ENCODE measurements at places on chromosomes 5 and 9.

DNA sequence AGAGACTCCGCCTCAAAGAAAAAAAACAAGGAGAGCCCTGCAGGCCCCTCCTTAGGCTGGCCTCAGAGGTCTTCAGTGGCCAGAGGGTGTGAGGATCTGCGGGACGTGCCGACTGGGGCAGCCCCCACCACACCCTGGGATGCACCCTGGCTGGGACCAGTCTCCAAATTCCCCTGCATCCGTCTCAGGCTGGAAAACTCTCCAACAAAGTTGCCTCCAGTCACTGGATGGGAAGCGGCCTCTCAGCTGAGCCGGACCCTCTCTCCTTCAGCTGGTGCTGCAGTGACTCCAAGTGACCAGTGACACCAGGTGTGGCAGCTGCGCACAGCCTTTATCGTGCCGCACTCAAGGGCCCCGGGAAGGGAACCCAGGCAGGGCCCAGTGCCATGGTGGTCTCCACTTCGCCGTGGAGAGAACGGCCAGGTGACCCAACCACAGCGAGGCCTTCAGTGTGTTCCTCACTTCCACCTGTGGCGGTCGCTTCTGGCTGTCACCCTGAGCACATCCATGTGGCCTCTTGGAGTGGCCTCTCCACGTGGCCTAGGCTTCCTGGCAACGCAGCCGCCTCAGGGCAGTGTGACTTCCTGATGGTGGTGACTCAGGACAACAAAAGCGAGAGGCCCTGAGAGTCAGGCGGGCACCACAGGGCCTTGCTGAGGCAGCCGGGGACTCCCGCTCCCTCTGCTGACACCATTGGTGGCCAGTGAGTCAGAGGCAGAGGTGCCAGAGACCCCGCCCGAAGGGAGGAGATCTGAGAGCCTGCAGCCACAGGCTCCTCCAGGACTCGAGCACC is 19.3 kb upstream of the CAMSAP1 start:
- no peak for DNase-seq

DNA sequence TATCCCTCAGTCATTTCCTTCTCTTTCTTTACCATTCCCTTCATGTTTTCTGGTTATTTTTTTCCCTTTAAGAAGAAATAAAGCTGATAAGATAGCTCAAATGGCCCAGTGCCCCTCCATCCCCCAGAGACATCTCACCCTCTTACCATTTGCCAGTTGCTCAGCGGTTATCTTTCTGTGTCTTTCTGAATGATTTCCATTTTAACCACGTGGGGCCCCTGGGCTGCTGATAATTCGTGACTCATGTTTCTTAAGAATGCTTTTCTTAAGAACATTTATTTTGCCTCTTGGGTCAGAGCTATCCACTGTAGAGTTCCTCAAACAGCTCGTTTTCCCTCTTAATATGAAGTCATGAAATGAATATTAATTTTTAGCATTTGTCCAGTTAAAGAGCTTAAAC is 147.8 kb downstream of the MAST4 start:
- DNase-seq = no peak

DNA sequence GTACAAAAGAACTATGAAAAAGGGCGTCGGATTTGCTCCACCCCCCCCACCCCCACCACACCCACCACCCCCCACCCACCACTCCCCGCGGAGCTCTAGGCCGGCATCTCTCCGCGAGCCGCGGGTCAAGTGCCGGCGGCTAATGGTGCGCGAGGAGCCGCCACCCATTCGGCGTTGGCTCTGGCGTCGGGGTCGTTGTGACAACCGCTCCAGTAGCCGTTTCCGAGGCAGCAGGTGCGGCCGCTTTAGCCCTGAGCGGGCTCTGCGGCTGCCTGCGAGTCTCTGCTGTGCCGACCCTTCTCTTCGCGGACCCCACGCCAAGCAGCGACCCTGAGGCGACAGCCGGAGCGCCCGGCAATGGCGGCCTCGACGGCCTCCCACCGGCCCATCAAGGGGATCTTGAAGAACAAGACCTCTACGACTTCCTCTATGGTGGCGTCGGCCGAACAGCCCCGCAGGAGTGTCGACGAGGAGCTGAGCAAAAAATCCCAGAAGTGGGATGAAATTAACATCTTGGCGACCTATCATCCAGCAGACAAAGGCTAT is at the start of gene PPP1R2B:
PPP1R2B (plus strand) TSS at position 90 of the 546 bp plus-strand sequence; CDS start at position 358, 268 bp downstream.
- no peak for DNase-seq

DNA sequence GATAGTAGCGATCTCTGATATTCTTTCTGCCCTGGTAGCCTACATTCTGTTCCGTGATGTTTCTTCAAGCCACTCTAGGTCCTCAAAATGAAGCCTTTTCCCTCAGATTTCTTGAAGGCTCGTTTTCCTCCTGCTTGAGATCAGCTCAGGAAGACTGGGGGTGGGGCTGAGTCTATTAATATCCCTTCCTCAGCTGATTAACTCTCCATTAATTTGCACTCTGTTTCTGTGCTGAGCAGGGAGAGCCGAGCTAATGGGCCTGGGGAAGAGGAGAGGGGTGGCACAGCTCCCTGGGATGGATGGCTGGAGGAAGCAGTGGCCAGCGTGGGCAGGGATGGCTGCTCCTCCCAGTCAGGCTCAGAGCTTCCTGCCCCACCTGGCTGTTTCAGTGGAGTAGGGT is 93.3 kb downstream of the PPARGC1B start:
- DNase-seq = no peak

DNA sequence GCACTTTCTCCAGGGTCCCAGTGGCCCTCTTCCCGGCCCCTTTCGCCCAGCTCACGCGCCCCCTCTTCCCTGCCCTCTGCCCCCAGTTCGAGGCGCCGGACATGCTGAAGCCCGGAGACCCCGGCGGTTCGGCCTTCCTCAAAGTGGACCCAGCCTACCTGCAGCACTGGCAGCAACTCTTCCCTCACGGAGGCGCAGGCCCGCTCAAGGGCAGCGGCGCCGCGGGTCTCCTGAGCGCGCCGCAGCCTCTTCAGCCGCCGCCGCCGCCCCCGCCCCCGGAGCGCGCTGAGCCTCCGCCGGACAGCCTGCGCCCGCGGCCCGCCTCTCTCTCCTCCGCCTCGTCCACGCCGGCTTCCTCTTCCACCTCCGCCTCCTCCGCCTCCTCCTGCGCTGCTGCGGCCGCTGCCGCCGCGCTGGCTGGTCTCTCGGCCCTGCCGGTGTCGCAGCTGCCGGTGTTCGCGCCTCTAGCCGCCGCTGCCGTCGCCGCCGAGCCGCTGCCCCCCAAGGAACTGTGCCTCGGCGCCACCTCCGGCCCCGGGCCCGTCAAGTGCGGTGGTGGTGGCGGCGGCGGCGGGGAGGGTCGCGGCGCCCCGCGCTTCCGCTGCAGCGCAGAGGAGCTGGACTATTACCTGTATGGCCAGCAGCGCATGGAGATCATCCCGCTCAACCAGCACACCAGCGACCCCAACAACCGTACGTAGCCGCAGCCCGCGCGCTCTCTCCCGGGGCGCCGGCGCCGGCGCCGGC is 1.0 kb downstream of the PRDM6 start:
- no peak for DNase-seq

GRCh38 chr5:170466988-170467707 is 36.7 kb upstream of the KCNIP1 start:
- DNase-seq = no peak

DNA sequence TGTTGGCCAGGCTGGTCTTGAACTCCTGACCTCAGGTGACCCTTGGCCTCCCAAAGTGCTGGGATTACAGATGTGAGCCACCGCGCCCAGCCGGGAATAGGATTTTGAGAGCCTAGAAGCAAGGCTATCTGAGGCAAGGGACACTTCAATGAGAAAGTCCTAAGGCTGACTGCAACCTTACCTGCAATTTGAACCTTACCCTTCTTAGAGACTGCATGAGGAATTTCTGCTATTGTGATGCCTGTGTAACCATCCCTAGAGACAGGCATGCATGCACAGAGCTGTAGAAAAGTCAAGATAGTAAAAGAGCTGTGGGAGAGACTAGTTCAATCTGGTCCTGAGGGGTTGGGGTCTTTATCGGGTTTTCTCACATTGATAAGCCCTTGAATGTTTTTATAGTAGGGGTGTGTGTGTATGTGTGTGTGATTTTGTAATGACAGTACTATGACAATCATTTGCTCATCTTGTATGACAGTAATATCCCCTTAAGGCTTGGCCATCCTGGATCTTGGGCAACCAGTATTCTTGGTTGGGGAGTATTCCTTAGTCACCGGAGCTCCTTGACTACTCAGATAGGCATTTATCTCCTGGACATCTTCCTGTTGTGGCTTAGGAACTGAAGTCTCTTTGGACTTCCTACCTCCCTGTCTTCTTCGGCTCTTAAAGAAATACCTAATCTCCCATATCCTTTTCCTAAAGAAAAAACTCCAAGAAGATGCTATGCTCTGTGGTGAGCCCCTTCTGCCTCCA is 11.2 kb downstream of the DNAJB5 start:
- no peak for DNase-seq

DNA sequence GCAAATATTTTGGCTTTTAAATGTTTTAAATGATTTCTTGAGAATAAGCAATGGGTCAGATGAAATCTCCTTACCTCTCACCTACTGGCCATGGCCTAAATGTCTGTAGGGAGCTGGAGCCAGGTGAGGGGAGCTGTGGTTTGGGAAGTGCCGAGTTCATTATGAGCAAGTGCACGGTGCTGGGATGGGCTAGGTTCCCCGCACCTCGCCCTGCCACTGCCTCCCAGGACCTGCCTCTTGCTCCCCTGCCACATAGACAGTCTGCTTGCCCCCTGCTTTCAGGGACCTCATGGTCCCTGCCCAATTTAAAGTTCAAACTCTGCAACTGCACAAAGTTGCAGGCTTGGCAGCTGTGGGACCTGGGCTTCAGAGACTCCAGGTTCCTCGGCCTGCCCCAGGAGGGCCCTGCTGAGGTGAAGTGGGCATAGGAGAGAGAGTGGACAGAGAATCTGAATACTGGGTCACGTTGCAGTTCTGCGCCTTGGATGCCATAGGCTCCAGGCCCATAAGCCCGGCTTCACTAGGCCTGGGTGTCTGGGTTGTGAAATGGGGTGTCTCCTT is 5.4 kb downstream of the OR13J1 start:
- DNase-seq = no peak

GRCh38 chr9:78239506-78239905 is 3.6 kb downstream of the CEP78 start:
- no peak for DNase-seq

DNA sequence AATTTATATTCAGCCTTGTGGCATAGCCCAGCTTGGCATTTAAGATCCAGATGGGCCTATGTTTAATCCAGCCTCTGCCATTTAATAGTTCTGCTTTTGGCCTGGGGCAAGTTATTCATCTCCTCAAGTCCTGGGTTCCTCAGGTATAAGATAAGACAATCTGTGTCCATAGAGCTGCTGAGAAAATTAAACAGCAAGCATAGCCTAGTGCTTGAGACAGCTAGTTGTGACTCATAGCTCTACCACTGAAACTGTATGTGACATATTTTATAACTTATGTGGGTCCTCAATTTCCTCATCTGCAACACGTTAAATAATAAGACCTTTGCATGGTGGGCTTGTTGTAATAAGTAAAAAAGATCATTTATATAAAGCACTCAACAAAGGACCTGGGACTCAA is 53.3 kb upstream of the ATP10B start:
- no peak for DNase-seq

DNA sequence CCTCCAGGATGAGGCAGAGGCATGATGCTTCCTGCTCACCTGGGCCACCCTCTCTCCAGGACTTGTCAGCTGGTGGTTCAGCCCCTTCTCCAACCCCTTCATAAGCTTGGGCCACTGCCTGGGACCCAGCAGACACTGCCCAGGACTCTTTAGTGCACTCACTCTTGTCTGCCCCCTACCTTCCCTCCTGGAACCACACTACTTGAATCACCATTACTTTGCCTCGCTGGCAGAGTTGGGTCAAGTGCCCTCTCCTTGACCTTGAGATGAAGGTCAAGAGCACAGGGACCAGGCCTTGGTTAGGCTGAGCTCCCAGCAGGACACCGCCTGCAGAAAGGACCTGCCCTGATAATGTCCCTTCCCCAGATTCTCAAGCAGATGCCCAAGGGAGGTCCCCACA is 8.5 kb upstream of the ENDOG start:
- DNase-seq = no peak

DNA sequence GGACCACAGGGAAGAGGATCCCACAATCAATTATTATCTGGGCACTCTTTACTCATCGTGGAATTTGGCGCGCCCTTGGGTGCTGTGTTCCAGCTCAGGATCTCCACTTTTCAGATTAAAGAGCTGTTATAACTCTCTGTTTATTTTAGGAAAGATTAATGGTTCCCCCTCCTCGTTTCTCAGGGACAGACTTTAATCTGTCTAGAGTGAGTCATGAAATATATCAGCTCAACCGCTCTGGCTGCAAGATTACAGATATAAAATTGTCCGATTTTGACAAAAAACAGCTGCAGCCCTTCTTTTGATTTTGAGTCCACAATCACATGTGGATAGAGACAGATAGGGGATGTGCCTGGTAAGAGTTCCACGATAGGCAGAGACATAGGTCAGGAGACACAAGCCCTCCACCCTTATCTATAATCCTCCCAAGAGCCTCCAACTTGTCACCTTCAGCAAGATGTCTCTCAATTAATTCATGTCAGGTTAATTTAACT is 77.6 kb upstream of the ANKRD55 start:
- DNase-seq = no peak

DNA sequence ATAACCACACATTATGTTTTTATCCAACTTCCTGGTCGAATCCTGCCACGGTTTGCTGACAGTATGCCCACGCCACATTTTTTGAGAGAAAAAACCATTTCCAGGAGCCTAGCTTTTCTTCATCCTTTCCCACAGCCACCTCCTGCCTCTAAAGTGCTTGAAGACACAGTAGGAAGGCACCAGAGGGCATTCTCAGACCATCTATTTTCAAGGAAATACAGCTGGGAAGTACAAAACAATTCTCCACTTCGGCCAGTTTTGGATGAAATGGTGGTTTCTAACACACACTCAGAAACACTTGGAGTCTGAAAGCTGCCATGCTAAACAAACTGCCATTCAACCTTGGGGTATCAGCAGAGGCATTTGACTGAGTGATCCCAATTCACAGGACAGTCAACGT is 86.3 kb upstream of the RPS23 start:
- DNase-seq = no peak

- DNase-seq = no peak
Observed at GRCh38 chr9:89021154-89021803, 30.0 kb downstream of the S1PR3 start.

DNA sequence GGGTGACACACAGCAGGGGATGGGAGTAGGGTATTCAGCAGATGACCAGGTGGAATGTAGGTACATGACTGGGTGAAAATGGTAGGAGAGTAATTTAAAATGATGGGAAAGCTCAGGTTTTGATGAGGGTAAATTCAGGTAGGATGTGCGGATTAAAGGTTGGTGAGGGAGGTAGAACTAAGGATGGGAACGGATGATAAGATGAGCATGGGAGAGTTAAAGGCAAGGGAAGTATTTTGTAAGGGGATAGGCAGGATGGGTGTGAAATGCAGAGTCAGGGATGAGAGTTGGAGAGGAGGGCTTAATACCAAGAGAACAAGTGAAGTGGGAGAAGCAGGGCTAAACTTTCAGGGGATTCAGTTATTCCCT is 1.5 kb downstream of the TLN1 start:
- DNase-seq = no peak
